SJCRH30 (cell line): ENCODE measurements at places on chromosomes 4 and X. TPM values are rescaled to one million over a fixed set of nuclear protein-coding genes. Genes with fewer than 3 reads are reported as not detected.

AFP gene
- total RNA-seq: 12.7 and 13.3 TPM in 2 replicates

CYLC1 gene
- total RNA-seq: not detected in 2 replicates

CPE gene
- not detected in 2 replicates for total RNA-seq

ARMCX4 gene
- total RNA-seq: 4.2 and 4.5 TPM in 2 replicates

MTMR8 gene
- total RNA-seq: not detected in 2 replicates

CLDN22 gene
- total RNA-seq: not detected in 2 replicates

MSANTD1 gene
- total RNA-seq: 0.04 and 0.08 TPM in 2 replicates

CABS1 gene
- total RNA-seq: not detected in 2 replicates

RBMX gene
- total RNA-seq: 439 and 490 TPM in 2 replicates

CXorf38 gene
- total RNA-seq: 7.7 and 9.3 TPM in 2 replicates

DNA sequence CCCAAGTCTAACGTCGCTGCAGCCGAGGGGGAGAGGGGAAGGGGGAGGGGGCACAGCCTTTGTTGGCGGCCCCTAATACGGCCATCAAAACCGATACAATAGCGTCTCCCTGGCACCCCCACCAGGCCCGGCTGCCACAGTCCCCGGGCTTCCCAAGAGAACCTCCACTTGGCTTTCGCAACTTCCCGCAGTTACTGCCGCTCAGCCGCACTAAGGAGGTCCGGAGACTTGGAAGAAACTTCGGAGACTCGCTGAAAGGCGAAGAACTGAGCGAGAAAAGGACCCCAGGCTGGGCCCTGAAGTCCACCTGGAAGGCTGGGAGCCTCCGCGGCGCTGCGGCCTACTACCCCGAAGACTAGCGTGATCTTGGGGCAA is 2.8 kb downstream of the NKX6-1 start:
- no peak overlapping the region for H3K4me3 ChIP-seq
- H3K36me3 ChIP-seq: peaks cover 18% of the 10 kb centered on the region

DNA sequence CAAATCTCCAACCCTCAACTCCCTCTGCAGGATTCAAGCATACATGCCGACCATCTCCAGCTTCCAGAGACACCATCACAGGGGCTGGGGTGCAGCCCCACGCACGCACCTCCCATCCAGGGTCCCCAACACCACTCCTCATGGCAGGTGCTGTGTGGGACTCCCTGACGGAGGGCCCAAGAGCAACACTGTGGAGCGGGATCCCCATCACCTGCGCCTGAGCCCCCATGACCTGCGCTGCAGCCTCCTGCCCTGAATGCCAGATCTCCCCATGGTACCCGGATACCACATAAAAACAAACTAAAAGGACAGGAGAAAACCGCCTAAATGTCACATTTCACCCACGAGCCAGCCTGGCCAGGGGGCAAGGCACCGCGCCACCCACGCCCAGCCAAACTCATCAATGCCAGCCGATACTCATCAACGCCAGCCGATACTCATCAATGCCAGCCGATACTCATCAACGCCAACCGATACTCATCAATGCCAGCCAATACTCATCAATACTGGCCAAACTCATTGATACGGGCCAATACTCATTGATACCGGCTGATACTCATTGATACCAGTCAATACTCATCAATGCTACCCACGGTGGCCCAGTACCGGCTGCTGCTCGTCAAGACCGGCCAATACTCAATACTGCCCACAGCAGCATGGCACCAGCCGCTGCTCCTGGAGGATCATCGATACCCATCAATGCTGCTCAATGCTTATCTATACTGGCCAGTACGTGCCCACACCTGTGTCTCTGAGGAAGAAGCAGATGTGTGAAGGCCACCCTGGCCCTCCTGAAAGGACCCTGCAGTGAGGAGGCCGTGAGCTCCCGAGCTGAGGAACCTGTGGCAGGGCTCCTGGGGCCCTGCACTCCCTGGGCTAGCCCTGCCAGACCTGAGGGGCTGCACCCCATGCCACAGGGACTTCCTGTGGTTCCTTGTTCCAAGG is 6.2 kb downstream of the CTBP1 start:
- no peak for DNase-seq
- no peaks in the 10 kb centered on the region for H3K27me3 ChIP-seq
- H3K27ac ChIP-seq: no peak overlapping the region
- peaks cover 38% of the 10 kb centered on the region for H3K36me3 ChIP-seq

DNA sequence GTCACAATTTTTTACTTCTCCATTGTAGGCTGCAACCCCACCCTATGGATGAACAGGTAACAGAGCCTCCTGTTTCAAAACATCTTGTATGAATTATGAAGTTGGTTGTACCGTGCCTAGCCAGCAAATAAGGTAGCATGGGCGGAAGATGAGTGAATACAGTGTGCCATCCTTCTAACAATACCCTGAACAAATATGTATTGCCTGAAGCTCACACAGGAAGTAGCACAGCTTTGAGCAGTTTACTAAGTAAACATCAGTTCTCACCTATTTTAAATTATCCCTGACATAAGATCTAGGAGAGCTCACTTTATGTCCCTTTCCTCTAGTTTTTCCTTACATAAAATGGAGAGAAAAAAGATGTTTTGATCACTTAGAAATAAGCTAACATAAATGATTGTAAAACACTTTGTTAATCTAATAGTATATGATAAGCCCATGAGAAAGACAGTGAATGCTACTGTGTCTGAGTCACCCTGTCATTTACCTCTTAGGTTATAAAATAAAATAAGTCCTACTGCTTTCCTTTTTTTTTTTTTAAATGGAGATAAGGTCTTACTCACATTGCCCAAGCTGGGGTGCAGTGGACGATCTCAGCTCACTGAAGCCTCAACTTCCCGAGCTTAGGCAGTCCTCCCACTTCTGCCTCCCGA is 36.6 kb downstream of the GRSF1 start:
- no peaks in the 10 kb centered on the region for H3K27me3 ChIP-seq
- peaks cover 16% of the 10 kb centered on the region for H3K36me3 ChIP-seq
- no peak for DNase-seq
- H3K4me1 ChIP-seq: no peaks in the 10 kb centered on the region
- no peak overlapping the region for H3K27ac ChIP-seq

- no peaks in the 10 kb centered on the region for H3K36me3 ChIP-seq
- H3K27me3 ChIP-seq: no peaks in the 10 kb centered on the region
- H3K4me1 ChIP-seq: no peaks in the 10 kb centered on the region; the same call in 1 of the 2 replicates
These were observed 20.8 kb upstream of the TMEM184C start for GRCh38 chr4:147596377-147596776.

- H3K27me3 ChIP-seq: no peaks in the 10 kb centered on the region
- H3K4me3 ChIP-seq: no peak overlapping the region
- no peaks in the 10 kb centered on the region for H3K36me3 ChIP-seq
- DNase-seq: no peak
- H3K27ac ChIP-seq: no peak overlapping the region
These were observed 440.3 kb downstream of the ZIC3 start for GRCh38 chrX:138006180-138006579.

GRCh38 chr4:28062562-28062961 is 1201.9 kb downstream of the STIM2 start:
- H3K4me3 ChIP-seq: no peak overlapping the region
- no peaks in the 10 kb centered on the region for H3K4me1 ChIP-seq
- no peak overlapping the region for H3K27ac ChIP-seq
- no peak for DNase-seq

DNA sequence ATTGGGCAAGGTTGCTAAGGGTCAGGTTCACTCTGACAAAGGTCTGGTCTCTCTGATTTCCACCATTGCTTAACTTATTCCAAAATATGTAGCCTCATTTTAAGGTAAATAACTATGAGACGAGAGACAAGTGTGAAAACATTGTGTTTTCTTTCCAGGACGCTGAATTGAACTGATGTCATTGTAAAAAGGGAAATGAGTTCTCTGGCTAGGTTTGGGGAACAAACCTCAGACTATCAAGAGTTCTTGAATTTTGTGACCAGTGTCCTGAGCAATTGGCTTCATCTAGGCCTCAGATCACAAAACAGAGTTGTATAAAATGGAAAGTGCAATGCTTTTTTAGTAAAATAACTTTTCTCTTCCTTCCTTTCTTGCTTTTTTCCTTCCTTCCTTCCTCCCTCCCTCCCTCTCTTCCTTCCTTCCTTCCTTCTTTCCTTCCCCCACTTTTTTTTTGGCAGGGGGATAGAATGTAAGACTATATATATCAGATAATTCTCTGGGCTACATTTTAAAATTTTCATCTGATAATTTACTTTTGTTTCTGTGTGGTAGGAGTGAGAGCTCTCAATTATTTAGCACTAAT is 30.8 kb upstream of the CXCL8 start:
- H3K36me3 ChIP-seq: no peaks in the 10 kb centered on the region
- H3K4me3 ChIP-seq: no peak overlapping the region
- no peaks in the 10 kb centered on the region for H3K27me3 ChIP-seq
- peaks cover 14% of the 10 kb centered on the region for H3K4me1 ChIP-seq

GRCh38 chrX:109190542-109190941 is 291.3 kb downstream of the GUCY2F start:
- H3K36me3 ChIP-seq: no peaks in the 10 kb centered on the region
- H3K4me1 ChIP-seq: no peaks in the 10 kb centered on the region
- no peak overlapping the region for H3K27ac ChIP-seq
- DNase-seq: no peak
- no peaks in the 10 kb centered on the region for H3K27me3 ChIP-seq

- DNase-seq: no peak
- no peaks in the 10 kb centered on the region for H3K4me1 ChIP-seq
- no peaks in the 10 kb centered on the region for H3K27me3 ChIP-seq
- no peak overlapping the region for H3K27ac ChIP-seq
- peaks cover 8% of the 10 kb centered on the region for H3K36me3 ChIP-seq
- H3K4me3 ChIP-seq: no peak overlapping the region
These were observed 5.7 kb downstream of the ELK1 start for GRCh38 chrX:47644557-47645091.

DNA sequence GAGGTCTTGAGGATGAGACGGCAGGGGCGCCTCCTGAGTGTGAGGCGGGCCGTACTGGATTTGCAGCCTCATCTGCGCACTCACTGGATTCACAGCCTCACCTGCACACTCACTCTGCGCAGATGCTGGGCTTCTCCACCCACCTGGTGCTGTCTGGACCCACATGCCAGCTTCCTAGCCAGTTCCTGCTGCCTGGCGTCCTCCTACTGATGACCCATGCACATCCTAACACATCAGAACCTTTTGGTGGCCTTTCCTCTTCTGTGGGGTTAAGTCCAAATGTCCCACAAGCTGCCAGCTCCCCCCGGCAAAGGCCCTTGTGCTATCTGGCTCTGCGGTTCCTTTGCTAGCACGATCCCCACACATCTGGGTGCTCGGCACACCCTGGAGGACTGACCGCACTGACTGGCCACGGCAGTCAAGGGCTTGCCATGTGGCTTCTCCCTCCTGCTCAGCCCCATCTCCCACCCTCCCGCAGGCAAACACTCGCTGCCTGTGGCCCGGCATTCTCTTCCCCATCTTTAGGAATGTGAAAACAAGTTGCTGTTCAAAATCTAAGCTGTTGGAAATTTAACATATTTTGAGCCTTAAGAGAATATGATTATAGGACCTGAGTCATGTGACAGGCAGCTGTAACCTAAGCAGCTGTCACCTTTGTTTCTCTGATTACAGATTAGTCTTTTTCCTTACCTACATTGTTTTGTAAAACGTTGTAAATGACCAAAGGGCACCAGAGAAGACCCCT is 39.4 kb upstream of the AFAP1 start:
- peaks cover 12% of the 10 kb centered on the region for H3K4me1 ChIP-seq
- no peak for DNase-seq
- H3K4me3 ChIP-seq: no peak overlapping the region
- H3K36me3 ChIP-seq: no peaks in the 10 kb centered on the region

- H3K27me3 ChIP-seq: no peaks in the 10 kb centered on the region
- peaks cover 7% of the 10 kb centered on the region; the same call in 1 of the 2 replicates for H3K4me1 ChIP-seq
- DNase-seq: no peak
- H3K4me3 ChIP-seq: no peak overlapping the region
These were observed 423.3 kb upstream of the TENM3 start for GRCh38 chr4:181819946-181820345.

- H3K27ac ChIP-seq: no peak overlapping the region
- no peaks in the 10 kb centered on the region for H3K27me3 ChIP-seq
- peaks cover 20% of the 10 kb centered on the region for H3K4me1 ChIP-seq
- no peak overlapping the region for H3K4me3 ChIP-seq
These were observed 6.8 kb upstream of the TCEANC start for GRCh38 chrX:13646154-13646549.

DNA sequence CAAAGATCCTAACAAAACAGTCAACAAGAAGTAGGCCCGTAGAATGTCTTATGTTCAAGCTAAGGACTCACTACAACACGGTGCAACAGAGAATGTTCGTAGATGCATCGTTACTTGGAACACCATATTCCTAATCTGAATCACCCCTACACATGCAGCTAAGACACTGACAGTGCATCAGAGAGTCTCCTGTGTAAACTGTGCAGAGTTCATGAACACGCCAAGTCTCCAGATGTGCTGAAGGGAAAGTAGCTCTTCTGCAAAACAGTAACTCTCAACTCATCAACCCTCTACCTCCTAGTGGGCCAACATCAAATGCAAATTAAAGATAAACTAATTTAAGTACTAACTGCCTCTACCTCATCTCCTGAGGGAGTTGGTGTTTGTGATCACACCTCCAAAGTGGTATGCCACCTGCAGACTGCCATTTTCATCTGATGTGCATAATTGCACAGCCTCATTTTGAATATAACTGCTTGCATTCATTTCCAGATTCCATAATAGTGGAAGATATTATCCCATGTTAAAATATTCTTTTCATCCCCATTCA is 73.5 kb downstream of the MOSPD2 start:
- no peak for DNase-seq
- no peak overlapping the region for H3K4me3 ChIP-seq
- H3K27ac ChIP-seq: no peak overlapping the region
- no peaks in the 10 kb centered on the region for H3K4me1 ChIP-seq

DNA sequence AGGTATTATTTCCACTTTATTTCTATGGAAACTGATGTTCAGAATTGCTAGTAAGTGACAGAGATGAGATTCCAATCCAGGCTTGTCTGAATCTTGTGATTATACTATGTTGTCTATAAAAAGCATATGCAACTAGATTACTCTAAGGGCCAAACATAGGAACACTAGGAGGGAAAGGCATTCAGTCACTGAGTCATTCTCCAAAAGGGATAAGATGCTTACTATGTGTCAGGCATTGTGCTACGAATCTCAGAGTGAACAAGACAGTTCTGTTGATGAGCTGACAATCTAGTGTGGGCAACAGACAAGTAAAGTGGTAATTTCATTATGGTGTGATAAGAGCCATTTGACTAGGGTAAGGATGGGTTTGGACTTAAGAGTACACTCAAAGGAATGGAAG is 77.2 kb downstream of the RASL11B start:
- H3K27ac ChIP-seq: no peak overlapping the region
- H3K27me3 ChIP-seq: no peaks in the 10 kb centered on the region
- H3K4me1 ChIP-seq: peaks cover 2% of the 10 kb centered on the region; the same call in 1 of the 2 replicates
- H3K4me3 ChIP-seq: no peak overlapping the region
- H3K36me3 ChIP-seq: no peaks in the 10 kb centered on the region

- H3K4me1 ChIP-seq: no peaks in the 10 kb centered on the region
- H3K4me3 ChIP-seq: no peak overlapping the region
- no peaks in the 10 kb centered on the region for H3K27me3 ChIP-seq
- no peak for DNase-seq
- H3K27ac ChIP-seq: no peak overlapping the region
These were observed 38.4 kb downstream of the FAT4 start for GRCh38 chr4:125353131-125353530.

GRCh38 chr4:179095585-179096221 is 1653.5 kb upstream of the AGA start:
- H3K36me3 ChIP-seq: no peaks in the 10 kb centered on the region
- DNase-seq: peak; percentile 9
- no peak overlapping the region for H3K4me3 ChIP-seq
- H3K27me3 ChIP-seq: no peaks in the 10 kb centered on the region

- H3K27ac ChIP-seq: no peak overlapping the region
- no peaks in the 10 kb centered on the region for H3K36me3 ChIP-seq
- no peak for DNase-seq
- H3K27me3 ChIP-seq: no peaks in the 10 kb centered on the region
- no peaks in the 10 kb centered on the region for H3K4me1 ChIP-seq
These were observed 42.3 kb upstream of the ACSL4 start for GRCh38 chrX:109775386-109775785.

- no peak overlapping the region for H3K27ac ChIP-seq
- H3K4me1 ChIP-seq: no peaks in the 10 kb centered on the region
- no peak overlapping the region for H3K4me3 ChIP-seq
- no peaks in the 10 kb centered on the region for H3K27me3 ChIP-seq
- no peaks in the 10 kb centered on the region for H3K36me3 ChIP-seq
These were observed 166.4 kb upstream of the SFRP2 start for GRCh38 chr4:153955327-153955726.
